Liver (tissue), 10 donors: ENCODE measurements at places on chromosomes 2 and 18. TPM values are rescaled to one million over a fixed set of nuclear protein-coding genes. Genes with fewer than 3 reads are reported as not detected.

DNA sequence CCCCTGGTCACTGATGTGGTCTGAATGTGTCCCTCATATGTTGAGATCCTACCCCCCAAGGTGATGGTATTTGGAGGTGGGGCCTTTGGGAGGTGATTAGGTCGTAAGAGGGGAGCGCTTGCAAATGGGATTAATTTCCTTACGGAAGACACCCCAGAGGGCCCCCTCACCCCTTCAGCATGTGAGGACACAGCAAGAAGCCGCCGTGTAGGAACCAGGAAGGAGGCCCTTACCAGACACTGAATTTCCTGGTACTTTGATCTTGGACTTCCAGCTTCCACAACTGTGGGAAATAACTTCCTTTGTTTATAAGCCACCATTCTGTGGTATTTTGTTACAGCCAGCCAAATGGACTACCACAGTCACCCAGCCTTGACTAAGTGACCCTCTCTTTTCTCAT is 35.9 kb downstream of the NCK2 start:
- no peak overlapping the region for H3K27ac ChIP-seq
- no peak overlapping the region for H3K4me3 ChIP-seq
- no peaks in the 10 kb centered on the region for H3K27me3 ChIP-seq
- H3K36me3 ChIP-seq, result no peaks in the 10 kb centered on the region
- no peak for DNase-seq

- no peaks in the 10 kb centered on the region for H3K4me1 ChIP-seq
- no peaks in the 10 kb centered on the region for H3K27me3 ChIP-seq
- no peaks in the 10 kb centered on the region for H3K36me3 ChIP-seq
- H3K4me3 ChIP-seq, result no peak overlapping the region
These were observed 106.9 kb downstream of the FBXO15 start for GRCh38 chr18:74040459-74041332.

DNA sequence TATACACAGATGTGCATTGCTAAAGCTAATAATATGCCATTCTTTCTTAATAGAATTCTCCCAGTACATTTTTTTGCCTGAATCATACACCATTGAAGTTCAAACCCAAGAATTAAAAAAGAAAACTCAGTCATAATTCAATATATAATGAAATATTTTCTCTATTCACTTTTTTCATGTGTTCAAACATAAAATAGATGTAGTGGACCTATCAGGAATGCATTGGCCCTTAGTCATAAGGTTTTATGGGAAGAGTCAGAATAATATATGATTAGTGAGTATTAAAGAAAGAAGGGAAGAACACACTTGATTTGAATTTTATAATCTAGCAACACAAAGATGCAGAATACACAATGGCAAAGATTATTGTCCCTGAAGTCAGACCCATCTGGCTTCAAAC is 297.0 kb upstream of the COL3A1 start:
- no peaks in the 10 kb centered on the region for H3K36me3 ChIP-seq
- no peak for DNase-seq
- H3K4me1 ChIP-seq, result no peaks in the 10 kb centered on the region
- no peak overlapping the region for H3K4me3 ChIP-seq

- no peak overlapping the region for H3K4me3 ChIP-seq
- H3K27me3 ChIP-seq, result no peaks in the 10 kb centered on the region
- no peaks in the 10 kb centered on the region for H3K36me3 ChIP-seq
- DNase-seq, result no peak
These were observed 1.6 kb upstream of the CSRNP3 start for GRCh38 chr2:165467921-165468320.

DNA sequence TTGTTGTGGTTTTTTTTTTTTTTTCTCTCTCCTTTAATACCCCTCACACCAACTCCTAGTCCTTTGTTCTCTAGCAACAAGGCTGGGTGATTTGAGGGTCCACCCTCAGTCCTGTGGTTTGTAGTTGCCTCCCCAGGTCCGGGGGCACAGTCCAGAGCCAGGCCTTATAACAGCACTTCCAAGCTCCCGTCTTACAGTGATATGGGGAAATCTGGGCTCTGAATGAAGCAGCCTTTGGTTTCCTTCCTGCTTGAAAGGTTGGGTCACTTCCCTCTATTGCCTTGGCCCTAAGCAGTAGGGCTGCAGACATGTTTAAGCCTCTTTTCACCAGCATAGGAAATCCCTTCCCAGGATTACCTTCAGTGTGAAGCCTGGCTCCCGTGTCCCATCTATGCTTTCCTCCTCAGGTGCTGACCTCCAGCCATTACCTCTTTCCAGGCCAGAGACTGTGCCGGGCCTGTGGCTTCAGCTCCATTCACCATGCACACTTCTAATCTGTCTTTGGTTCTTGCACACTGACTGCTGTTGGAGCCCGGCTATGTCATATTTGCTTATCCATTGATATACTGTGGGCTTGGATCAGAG is 21.2 kb upstream of the NTSR2 start:
- no peaks in the 10 kb centered on the region for H3K4me1 ChIP-seq
- no peak overlapping the region for H3K4me3 ChIP-seq
- DNase-seq, result no peak

DNA sequence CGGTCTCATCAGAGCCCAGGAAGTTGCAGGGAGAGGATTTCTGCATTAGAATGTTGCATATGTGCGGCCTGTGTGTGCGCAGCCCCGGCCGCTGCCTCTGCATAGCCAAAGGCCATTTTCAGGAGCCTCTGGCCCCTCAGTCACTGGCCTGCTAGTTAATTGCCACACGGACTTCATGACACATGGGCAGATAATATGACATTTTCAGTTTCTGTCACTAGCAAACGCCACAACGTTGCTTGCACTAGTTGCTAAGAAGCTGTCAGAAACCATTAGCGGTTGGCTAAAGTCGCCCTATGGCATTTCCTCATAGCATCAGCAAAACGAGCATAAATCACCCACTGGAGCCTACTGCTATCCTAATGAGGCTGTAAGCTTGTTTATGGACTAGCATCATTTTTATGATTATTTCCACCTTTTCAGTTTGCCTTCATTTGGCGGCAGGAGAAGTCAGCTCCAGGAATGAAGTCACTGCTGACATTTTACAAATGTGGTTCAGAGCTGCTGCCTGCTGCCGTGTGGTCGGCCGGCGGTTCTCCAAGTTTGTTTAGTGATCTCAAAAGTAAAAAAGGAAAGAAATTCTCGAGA is 73.7 kb downstream of the MEIS1 start:
- no peaks in the 10 kb centered on the region for H3K4me1 ChIP-seq
- no peak overlapping the region for H3K4me3 ChIP-seq
- no peaks in the 10 kb centered on the region for H3K36me3 ChIP-seq
- no peaks in the 10 kb centered on the region for H3K27me3 ChIP-seq
- H3K27ac ChIP-seq, result no peak overlapping the region

DNA sequence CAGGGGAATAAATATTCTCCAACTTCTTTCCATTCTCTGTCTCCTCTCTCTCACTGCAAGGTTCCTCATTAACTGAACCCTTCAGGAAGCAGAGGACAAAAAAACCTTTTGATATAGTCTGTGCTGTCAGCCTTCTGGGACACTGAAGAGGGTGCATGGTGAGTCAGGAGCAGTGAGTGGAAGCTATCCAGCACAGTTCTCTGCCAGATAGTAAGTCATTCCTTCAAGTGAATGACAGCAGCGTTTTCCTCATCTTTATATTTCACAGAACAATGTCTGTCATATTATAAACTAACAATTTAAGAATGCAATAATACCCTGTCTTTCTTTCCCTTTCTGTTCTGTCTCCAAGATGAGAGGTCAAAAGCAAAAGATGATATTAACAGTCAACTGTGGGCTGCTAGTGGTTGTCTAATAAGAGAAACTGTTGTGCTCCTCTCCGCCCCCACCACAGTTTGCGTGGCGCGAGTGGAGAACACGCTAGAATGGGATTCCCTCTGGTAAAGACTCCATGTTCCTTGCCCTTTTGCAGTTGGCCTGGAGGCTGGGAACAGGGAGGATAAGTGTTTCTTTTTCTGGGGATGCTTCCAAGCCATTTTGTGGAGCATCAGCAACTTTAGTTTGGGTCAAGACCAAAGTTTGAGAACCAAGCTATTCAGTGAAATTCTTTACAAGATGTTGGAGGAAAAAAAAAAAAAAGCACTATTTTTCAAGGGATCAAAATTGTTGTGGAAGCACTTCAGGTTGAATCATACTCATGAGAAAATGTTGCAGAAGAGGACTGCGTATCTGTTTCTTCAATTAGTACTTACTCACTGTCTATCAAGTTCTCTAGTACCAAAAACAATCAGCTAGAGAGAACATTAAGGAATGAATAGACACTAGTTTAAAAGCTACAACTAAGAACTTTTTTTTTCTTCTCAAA is 430.2 kb downstream of the SETBP1 start:
- H3K36me3 ChIP-seq, result no peaks in the 10 kb centered on the region
- H3K27me3 ChIP-seq, result peaks cover 2% of the 10 kb centered on the region
- no peak overlapping the region for H3K27ac ChIP-seq
- no peak for DNase-seq

DNA sequence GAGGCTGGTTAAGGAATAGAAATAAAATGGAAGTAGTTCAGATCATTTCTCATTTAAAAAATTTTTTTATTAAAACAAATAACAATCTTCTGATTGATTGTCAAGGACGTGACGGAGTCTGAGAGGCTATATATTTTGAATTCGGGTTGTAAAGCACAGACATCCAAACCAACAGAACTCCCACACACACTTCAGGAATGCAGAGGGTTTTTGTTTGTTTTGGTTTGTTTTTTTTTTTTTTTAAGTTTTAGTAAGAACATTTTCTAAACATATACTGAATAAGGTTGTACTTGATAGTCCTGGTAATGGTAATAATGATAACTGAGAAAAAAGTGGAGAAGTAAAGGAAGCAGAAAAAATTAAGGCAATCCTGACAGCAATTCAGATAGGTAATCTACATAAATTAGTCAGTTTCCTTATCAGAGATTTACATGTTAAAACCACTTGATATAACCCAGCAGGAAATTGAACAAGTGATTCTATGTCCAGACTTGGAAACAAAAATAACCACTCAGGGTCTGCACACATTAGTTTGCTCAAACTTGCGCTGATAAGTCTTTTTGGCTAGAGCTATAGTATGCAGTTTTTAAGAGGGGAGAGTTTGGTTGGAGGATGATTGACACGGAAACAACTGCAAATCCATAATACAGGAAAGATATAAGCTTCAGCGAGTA is 51.5 kb upstream of the CTAGE1 start:
- H3K36me3 ChIP-seq, result no peaks in the 10 kb centered on the region
- no peak for DNase-seq
- H3K4me3 ChIP-seq, result no peak overlapping the region
- H3K27ac ChIP-seq, result no peak overlapping the region
- no peaks in the 10 kb centered on the region for H3K27me3 ChIP-seq

DNA sequence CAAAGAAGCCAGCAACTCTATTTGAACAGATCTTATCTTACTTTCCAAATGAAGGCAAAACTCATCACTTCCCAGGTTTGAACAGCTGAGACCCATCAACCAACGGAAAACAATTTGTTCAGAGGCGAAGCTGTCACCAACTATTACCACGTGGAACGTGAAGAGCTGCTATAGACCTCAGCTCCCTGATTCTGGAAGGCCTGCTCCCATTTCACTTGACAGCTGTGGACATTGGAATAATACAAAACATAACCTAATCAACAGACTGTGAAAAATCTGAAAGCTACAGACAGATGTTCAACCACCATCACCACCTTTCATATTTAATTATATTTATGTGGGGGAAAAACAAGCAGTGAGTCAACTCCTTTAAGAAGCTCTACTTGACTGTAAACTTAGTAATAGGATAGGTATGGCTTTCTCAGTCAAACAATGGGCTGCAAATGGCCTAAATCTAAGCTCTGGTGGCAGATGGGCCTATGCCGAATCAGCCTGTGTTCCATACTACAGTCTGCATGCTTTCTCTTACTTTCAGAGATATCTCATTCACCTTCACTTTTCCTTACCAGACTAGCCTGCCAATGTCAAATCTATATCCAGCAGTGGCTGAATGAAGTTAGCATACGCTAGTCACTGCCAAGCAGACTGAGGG is 896.4 kb downstream of the TDRD15 start:
- H3K4me3 ChIP-seq, result no peak overlapping the region
- H3K27ac ChIP-seq, result no peak overlapping the region
- H3K36me3 ChIP-seq, result no peaks in the 10 kb centered on the region
- H3K27me3 ChIP-seq, result no peaks in the 10 kb centered on the region

GRCh38 chr2:119086327-119086726 is 72.2 kb downstream of the C1QL2 start:
- DNase-seq, result no peak
- H3K27me3 ChIP-seq, result no peaks in the 10 kb centered on the region
- no peaks in the 10 kb centered on the region for H3K4me1 ChIP-seq
- H3K36me3 ChIP-seq, result no peaks in the 10 kb centered on the region

DNA sequence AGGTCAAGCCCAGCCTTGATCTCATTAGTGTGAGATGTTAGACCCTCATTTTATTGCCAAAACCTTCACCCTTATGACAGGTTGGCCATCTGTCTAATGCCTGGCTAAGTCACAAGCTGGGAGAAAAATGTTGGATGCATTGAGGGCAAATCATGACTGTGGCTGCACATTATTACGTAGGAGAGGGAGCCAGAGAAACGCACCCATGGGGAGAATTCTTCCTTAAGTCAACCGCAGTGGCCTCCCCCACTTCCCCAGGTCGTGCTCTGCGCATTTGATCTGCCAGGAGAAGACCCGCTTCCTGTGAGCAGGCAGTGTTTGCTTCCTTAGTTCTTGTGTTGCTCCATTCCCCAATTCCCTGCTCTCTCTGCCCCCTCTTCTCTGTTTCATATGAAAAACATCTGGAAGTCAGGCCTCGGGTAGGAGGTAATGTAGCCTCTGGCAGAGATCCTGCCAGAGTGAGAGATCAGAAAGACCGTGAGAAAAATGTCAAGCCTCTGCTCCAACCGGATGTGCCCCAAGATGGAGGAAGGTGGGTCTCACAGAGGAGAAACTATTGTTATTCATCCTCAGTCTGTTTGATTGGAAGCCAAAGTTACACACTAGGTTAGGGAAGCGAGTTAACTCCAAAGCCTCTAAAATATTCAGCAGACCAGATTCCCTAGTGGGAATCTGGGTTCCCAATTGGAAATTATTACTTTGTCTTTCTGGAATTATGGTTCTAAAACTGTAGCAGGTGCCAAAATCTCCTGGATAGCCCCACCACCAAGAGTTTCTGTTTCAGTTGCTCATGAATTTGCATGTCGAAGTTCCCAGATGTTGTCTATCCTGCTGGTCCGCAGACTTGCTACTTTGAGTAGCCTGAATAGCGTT is 144.3 kb upstream of the PELI1 start:
- no peak overlapping the region for H3K27ac ChIP-seq
- no peaks in the 10 kb centered on the region for H3K4me1 ChIP-seq
- no peak overlapping the region for H3K4me3 ChIP-seq
- DNase-seq, result no peak
- no peaks in the 10 kb centered on the region for H3K36me3 ChIP-seq
- no peaks in the 10 kb centered on the region for H3K27me3 ChIP-seq

Gene SCN2A
- 0.05 TPM for total RNA-seq

Gene NEU2
- total RNA-seq, result not detected

Gene IL36A
- not detected for total RNA-seq
